Vagina (tissue), 2 donors: ENCODE measurements at places on chromosomes 4 and X.
A peak's percentile ranks its signal among the peaks of the same experiment; 100 is the strongest.

- H3K4me1 ChIP-seq = peaks cover 43% of the 10 kb centered on the region
- H3K27me3 ChIP-seq = no peaks in the 10 kb centered on the region
- H3K36me3 ChIP-seq = no peaks in the 10 kb centered on the region
- peak overlapping the region; percentile 62 for H3K27ac ChIP-seq
- peak overlapping the region; percentile 62 for H3K4me3 ChIP-seq
Observed at GRCh38 chr4:54658252-54659093, 716 bp downstream of the KIT start.

DNA sequence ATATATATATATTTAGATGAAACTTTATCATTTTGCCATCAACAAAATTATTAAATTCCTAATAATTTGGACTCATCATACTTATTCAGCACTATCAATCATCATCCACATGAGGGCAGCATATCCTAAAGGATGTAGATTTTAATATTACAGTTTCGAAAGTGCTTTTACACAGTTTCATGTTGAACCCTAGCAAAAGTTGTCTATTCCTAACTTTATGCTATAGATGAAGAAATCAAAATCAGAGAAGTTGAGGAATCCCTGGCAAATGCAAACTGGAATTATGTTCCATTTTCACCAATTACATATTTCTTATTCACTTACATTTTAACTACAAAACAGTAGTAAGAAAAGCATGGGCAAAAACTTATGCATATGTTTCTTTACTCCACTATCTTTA lies 36.6 kb upstream of the UGT2A1 start:
- H3K27ac ChIP-seq = no peak overlapping the region
- no peak for DNase-seq
- no peaks in the 10 kb centered on the region for H3K4me1 ChIP-seq
- no peaks in the 10 kb centered on the region for H3K27me3 ChIP-seq
- no peak overlapping the region for H3K4me3 ChIP-seq

- no peaks in the 10 kb centered on the region for H3K4me1 ChIP-seq
- no peak for DNase-seq
- H3K4me3 ChIP-seq = no peak overlapping the region
- H3K27me3 ChIP-seq = no peaks in the 10 kb centered on the region
- H3K36me3 ChIP-seq = no peaks in the 10 kb centered on the region
- H3K27ac ChIP-seq = no peak overlapping the region
Observed at GRCh38 chr4:63983224-63983623, 426.0 kb downstream of the TECRL start.

GRCh38 chrX:40617566-40617965 lies 5.7 kb upstream of the MPC1L start:
- no peaks in the 10 kb centered on the region for H3K4me1 ChIP-seq
- no peak overlapping the region for H3K27ac ChIP-seq
- no peak overlapping the region for H3K4me3 ChIP-seq
- H3K36me3 ChIP-seq = no peaks in the 10 kb centered on the region

DNA sequence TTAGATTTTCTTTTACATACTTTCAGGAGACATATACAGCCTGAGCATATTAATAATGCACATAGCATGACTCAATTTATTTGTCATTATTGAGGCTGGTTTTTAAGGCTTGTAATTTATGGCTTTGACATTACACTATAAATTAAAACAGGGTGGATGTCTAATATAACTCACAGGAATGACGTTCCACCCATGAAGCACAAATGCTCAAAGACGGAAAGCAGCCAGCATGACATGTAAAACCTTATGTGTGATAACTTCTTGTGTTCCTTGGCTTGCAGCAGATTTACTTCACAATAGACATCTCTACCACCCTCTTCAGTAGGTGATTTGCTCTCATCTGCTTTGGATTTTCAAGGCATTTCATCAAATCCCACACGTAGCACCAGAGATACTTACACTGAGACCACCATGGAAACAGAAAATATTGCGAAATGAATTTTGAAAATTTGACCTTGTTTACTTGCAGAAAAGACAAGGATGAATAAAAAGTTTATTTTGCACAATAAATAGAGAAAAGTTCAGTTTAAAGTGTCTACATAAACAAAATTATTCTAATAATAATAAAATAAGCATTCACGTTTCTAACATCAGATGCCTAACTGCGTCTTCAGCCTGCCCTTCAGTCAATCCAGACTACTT lies 64.7 kb upstream of the BTC start:
- no peaks in the 10 kb centered on the region for H3K36me3 ChIP-seq
- H3K27ac ChIP-seq = no peak overlapping the region
- no peak for DNase-seq
- no peaks in the 10 kb centered on the region for H3K27me3 ChIP-seq

DNA sequence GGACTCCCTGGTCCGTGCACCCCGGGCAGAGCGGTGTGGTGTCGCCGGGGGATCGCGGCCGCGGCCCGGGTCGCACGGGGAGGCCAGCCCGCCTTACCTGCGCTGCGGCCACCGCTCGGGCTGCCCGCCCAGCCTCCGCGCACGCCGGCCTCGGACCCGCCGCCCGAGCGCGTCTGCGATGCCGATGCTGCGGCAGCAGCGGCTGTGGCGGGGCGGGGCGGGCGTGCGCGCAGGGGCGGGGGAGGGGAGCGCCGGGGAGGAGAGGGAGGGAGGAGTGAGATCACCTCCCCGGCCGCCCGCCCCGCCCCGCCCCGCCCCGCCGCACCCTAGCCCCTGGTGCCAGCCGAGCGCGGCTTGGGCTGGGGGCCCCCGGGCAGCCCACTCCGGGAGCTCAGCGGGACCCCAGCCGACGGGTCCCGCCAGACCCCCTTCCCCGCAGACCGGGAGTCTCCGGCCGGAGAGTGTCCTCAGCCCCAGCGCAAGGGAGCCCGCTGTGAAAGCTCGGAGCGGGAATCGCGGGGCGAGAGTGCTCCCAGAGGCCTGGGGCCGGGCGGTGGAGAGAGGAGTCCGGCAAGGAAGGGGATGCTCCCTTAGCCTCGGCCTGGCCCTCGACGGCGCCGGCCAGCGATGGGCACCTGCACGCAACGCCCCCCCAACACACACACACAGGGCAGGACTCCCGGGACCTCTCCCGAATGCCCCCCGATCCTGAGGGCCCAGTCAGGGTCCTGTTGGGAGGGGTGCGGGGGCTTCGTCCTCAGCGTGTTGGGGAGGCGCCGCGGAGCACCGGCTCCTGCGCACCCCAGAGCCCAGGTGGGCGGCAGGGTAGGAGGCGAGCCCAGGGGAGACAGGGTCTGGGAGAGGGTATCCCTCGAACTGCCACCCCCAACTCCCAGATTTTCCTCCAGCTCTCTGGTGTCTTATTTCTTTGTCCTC lies at the start of gene L1CAM:
L1CAM (minus strand) TSS at position 206 of the 936 bp plus-strand sequence. CDS start 10,337 bp downstream, outside the sequence.
- no peaks in the 10 kb centered on the region for H3K36me3 ChIP-seq
- DNase-seq = no peak
- H3K27me3 ChIP-seq = peaks cover 10% of the 10 kb centered on the region
- peak within 1 kb of the TSS; percentile 21 for H3K4me3 ChIP-seq
- no peak within 1 kb of the TSS for H3K27ac ChIP-seq

DNA sequence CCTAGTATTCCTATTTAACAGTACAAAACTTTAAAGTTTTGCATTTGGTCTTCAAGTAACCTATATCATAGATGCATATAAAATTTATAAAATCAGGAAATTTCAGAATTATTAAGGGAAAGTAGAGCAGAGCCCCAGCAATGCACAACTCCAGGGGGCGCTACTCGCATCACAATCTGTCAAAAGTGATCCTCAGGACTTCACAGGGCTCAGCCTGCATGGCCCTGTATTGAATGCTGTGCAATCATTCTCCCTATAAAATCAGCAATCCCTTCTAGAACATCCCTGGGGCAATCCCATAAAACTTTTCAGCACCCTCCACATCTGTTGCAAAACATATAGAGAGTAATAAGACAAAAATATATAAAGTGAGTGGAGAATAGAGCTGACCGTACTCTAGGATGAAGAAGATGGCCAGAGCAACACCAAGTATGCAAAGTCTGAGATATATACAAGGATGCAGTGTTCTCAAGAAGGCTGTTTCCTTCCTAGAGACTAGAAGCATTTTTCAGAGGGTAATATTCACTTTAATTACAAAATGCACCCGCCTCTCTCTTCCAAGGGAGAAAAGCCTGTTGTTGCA lies 12.5 kb upstream of the PPARGC1A start:
- no peaks in the 10 kb centered on the region for H3K36me3 ChIP-seq
- no peak overlapping the region for H3K27ac ChIP-seq
- no peaks in the 10 kb centered on the region for H3K27me3 ChIP-seq
- H3K4me3 ChIP-seq = no peak overlapping the region
- DNase-seq = no peak
